B cell (primary cell): ENCODE measurements at places on chromosomes 6 and 20. TPM values are rescaled to one million over a fixed set of nuclear protein-coding genes. Genes with fewer than 3 reads are reported as not detected.

- H3K36me3 ChIP-seq = no peaks in the 10 kb centered on the region
- H3K4me3 ChIP-seq = no peak overlapping the region
- peaks cover 23% of the 10 kb centered on the region for H3K4me1 ChIP-seq
- H3K27me3 ChIP-seq = no peaks in the 10 kb centered on the region
- DNase-seq = no peak
- no peak overlapping the region for H3K27ac ChIP-seq
These were observed 15.1 kb upstream of the CCDC167 start for GRCh38 chr6:37514837-37515236.

DNA sequence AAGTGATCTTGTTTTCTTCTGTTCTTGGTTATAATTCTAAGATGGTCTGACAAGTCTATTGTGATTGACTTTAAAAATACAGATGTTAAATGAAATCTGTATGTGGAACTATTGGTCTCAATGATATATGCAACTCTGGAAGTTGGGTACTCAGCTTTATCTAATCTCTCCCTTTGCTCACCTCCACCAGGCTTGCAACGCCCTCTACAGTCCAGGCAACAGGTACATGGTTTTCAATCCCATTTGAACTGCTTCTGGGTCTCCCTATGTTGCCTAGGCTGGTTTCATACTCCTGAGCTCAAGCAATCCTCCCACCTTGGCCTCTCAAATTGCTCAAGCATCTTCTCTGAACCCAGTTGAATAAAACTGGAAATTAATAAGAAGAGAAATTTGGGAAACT is 25.6 kb upstream of the HLA-DQB1 start:
- no peaks in the 10 kb centered on the region for H3K36me3 ChIP-seq
- peak overlapping the region; percentile 95 for H3K27ac ChIP-seq
- peak; percentile 85 for DNase-seq

GRCh38 chr6:42451333-42452170 is at the start of gene TRERF1:
TSS of gene TRERF1 (minus strand) at chr6:42451926. CDS start at chr6:42269590, 182,336 bp downstream.
- no peaks in the 10 kb centered on the region for H3K36me3 ChIP-seq
- H3K4me3 ChIP-seq = peak within 1 kb of the TSS; percentile 70
- no peak within 1 kb of the TSS for H3K27ac ChIP-seq
- H3K4me1 ChIP-seq = peaks cover 28% of the 10 kb centered on the region

GRCh38 chr6:84243240-84243639 is 15.8 kb upstream of the CEP162 start:
- H3K27me3 ChIP-seq = no peaks in the 10 kb centered on the region
- H3K4me3 ChIP-seq = no peak overlapping the region
- H3K4me1 ChIP-seq = no peaks in the 10 kb centered on the region
- no peak overlapping the region for H3K27ac ChIP-seq
- no peaks in the 10 kb centered on the region for H3K36me3 ChIP-seq

- H3K4me1 ChIP-seq = peaks cover 25% of the 10 kb centered on the region
- DNase-seq = no peak
- H3K27me3 ChIP-seq = no peaks in the 10 kb centered on the region
- no peak overlapping the region for H3K4me3 ChIP-seq
- H3K27ac ChIP-seq = no peak overlapping the region
- peaks cover 1% of the 10 kb centered on the region for H3K36me3 ChIP-seq
These were observed 2.7 kb downstream of the WRNIP1 start for GRCh38 chr6:2767657-2768524.

GRCh38 chr6:70667711-70668498 is at the start of gene SMAP1:
TSS of gene SMAP1 (plus strand) at chr6:70667883. CDS start at chr6:70668024, 141 bp downstream.
- peaks cover 17% of the 10 kb centered on the region for H3K4me1 ChIP-seq
- peak; percentile 95 for DNase-seq
- H3K27ac ChIP-seq = peak within 1 kb of the TSS; percentile 83
- H3K27me3 ChIP-seq = no peaks in the 10 kb centered on the region
- H3K36me3 ChIP-seq = no peaks in the 10 kb centered on the region

HLA-DQB1 gene
- 267 and 287 TPM in 2 replicates for total RNA-seq

SAPCD1 gene
- 11.1 and 12.9 TPM in 2 replicates for total RNA-seq
